Endodermal cell (in vitro differentiated cells): ENCODE measurements at places on chromosomes 12 and 14.

GRCh38 chr14:105528586-105529318 lies 2.4 kb downstream of the TMEM121 start:
- DNase-seq = no peak

- DNase-seq = no peak
Observed at GRCh38 chr12:30548203-30548602, 147.5 kb downstream of the IPO8 start.

- DNase-seq = no peak
Observed at GRCh38 chr12:7125632-7126227, 3.0 kb downstream of the RBP5 start.

GRCh38 chr14:50501642-50502041 lies 30.7 kb downstream of the MAP4K5 start:
- DNase-seq = no peak

DNA sequence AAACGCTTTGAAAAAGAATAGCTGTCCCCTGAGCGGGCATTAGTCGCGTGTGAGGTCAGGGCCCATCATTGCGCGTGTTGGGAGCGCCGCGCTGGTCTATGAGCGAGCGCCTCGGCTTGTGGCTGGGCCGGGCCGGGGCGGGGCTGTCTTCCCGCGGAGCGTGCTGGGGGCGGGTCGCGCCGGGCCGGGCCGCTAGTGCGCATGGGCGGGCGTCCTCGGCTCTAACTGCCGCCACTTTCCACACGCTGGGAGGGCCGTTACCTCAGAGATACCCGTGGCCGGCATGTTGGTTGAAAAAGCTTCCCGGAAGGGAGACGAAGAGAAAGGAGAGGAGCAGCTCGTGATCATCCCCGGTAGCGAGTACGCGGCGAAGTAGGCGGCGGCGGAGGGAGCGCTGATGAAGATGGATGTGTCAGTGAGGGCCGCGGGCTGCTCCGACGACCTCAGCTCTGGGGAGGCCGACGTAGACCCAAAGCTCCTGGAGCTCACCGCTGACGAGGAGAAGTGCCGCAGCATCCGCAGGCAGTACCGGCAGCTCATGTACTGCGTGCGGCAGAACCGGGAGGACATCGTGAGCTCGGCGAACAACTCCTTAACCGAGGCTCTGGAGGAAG lies at the start of gene EID3:
Gene EID3 (plus strand): TSS at position 202 of the 614 bp plus-strand sequence. CDS start 196 bp downstream, at position 398.
- DNase-seq = peak; percentile 97

DNA sequence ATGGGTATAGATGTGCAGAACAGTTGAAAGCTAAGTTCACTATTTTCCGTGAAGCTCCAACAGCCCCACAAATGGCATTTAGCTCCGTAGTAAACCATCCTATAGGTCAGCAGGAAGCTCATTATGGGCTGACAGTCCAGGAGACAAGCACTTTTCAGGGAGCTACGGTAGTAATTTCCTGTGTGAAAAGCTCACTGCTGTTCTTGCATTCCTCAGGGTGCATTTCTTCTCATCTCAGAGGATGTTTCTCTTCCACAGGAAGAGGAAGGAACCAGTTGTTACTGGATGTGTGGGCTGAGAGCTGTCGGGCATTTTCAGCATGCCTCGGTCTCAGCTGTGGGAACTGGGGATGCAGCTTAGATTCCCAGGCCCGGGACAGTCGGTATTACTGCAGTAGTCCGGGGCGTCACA lies 72.8 kb downstream of the GALNT4 start:
- peak; percentile 94 for DNase-seq

- DNase-seq = no peak
Observed at GRCh38 chr12:75633789-75634188, 122.4 kb upstream of the KRR1 start.

- no peak for DNase-seq
Observed at GRCh38 chr14:62133776-62134550, 371.7 kb downstream of the SNAPC1 start.

DNA sequence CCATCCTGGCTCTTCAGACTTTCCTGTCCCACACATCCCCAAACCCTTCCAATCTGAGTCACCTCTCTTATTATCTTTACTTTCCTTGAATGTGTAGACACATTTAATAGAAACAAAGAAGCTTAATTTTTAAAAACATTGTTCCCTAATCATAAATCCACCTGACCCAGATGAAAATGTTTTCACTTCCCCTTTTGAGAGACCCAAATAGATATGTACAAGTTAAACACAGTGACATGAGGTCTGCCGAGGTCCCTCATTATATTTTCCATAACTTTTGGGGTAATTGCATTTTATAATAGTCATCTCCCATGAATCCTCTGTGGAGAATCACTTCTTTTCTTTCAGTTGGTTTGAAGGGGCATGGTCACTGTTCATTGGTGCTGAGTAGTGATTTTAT lies 191.1 kb downstream of the GRIN2B start:
- DNase-seq = no peak

DNA sequence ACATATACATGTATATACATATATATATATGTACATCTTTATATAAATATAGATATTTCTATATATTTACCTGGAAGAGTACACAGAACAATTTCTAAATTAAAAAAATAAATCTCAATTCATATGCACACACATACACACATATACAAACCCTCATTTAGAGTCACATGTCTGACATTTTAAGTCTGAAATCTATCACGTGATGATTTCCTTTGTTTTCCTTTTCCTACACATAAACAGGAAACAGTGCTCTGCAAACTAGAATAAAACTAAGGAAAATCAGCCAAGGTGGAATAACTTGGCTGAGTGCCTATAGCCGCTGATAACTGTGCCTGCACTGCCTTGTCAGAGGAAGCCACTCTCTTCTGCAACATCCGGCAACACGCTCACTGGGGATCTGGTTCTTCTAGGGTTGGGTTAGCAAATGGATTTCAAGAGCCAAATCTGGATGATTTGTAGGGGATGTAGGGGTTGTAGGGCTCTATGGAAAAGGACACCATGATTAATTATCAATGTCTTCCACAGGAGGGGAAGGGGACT lies 480.7 kb downstream of the TMEM132D start:
- DNase-seq = no peak

DNA sequence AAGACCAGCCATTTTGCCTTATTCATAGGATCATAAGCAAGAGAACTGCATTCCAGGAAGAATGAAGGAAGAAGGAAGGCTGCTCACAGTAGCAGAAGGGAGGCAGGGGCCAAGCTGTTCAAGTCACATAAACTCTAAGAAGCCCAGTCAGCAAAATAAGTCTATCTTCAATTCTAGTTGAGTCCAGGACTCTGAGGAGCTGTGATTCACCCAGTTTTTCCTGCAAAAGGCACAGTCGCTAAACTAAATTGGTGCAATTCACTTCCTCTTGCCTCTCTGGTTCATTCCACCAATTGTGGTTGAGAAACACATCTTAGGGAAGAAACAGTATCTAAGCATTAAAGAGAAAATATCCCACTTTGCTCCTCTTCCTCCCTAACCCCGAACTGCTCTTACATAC lies 9.8 kb downstream of the ZNF641 start:
- DNase-seq = no peak

DNA sequence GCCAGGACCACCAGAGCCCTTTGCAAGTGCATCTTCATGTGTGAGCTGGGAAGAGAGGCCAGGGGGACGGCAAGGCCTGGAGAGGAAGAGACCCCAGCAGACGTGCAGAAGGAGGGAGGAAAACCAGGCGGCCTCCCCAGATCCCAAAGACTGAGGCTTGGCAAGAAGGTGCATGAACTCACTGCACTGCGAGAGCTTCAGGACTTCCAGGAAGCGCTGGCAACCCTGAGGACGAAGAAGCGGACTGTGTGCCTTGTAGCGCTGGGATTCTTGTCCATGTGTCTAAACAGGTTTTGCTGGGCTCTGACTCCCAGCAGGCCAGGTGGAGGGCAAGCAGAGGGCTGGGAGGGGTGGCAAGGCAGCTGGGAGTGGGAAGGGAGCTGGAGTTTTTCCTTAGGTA lies 939 bp downstream of the TGFB3 start:
- no peak for DNase-seq

DNA sequence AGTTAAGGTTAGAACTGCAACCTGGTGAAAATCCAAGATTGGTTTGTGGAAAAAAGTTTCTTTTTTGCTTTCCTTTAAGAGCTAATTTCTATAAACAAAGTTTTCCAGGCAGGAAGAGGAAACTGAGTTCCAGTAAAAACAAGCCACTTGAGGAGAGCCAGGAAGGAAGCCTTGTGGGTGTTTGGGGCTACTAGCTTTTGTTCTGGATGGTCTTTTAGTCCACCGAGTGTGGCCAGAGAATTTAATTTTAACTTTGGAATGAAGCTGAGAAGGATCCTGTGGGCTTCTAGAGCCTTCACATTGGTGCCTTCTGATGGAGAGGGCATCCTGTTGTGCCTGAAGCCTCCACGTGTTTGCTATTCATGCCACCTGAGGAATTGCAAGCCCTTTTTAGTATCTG lies 327.9 kb downstream of the C12orf75 start:
- DNase-seq = no peak

DNA sequence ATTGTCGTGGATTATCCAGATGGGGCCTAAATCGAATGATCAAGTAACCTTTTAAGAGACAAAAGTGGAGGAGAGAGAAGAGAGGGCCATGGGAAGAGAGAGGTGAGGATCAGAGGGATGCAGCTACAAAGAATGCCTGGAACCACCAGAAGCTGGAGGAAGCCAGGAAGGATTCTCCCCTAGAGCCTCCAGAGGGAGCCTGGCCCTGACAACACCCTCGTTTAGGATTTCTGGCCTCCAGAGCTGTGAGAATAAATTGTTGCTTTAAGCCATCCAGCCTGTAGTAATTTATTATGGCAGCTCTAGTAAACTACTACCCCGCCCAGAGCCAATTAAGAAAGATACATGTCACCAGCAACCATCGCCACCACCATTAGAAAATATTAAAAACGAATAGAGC lies 46.2 kb upstream of the GSC start:
- peak; percentile 64 for DNase-seq

- no peak for DNase-seq
Observed at GRCh38 chr14:77066578-77067172, 31.4 kb upstream of the CIPC start.

DNA sequence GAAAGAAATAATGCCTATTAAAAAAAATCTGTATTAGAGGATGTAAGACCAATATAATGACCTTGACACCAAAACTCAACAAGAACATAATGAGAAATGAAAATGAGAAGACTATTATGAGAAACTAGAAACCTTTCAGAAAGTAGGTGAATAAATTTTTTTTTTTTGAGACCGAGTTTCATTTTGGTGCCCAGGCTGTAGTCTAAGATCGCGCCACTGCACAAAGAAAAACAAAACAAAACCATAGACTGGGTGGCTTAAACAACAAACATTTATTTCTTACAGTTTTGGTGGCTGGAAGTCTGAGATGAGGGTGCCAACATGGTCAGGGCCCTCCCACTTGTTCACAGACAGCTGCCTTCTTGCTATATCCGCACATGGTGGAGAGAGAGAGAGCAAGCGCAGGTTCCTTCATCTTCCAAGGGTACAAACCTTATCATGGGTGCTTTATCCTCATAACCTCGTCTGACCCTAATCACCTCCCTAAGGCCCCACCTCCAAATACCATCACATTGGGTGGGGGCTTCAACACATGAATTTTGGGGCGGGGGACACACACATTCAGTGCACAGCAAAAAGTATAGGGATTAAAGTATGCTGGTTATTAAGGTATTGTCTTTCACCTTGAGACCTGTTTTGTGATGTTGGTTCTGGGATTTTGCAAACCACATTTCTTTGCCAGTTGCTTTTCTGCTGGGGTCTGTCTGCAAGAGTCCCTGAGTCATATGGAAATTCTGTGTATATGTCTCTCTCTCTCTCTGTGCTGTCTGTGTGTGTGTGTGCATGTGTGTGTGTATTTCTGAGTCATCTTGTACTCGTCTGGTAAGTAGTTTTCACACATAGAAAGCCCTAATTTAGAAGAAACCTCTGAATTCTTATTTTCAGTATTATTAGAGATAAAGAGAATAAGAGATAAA lies 26.2 kb downstream of the ZCRB1 start:
- no peak for DNase-seq

- no peak for DNase-seq
Observed at GRCh38 chr12:85713373-85713772, 122.8 kb downstream of the RASSF9 start.

DNA sequence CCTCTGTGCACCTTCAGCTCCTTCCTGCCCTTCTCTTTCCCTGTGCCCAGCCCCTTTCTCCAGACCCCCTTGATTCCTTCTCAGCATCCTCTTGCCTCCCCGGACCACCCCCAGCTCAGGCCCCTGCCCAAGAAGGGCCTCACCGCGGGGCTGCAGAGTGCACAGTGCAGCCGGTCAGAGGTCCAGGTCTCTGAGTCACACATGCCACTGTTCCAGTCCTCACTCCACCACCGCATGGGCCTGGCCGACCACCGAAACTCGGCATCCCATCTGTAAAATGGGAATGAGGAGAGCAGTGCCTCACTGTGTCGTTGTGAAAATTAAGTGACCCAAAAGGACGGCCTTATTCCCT lies 13.3 kb downstream of the BDKRB1 start:
- DNase-seq = no peak

DNA sequence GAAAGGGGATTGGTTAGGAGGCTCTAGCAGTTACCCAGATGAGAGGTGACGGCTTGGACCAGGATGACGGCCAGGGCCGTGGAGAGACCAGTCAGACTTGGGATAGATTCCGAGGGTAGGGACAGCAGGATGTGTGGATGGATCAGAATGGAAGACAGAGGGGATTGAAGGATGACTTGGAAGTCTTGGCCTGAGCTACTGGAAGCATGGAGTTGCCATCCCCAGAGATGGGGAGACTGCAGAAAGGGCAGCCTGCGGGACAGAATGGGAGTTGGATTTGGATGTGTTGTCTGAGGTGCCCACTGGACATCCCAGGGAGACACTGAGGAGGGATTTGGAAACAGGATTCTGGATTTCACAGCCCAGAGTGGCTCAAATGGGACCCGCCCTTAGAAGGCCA lies 102.3 kb downstream of the CALM1 start:
- peak; percentile 30 for DNase-seq

DNA sequence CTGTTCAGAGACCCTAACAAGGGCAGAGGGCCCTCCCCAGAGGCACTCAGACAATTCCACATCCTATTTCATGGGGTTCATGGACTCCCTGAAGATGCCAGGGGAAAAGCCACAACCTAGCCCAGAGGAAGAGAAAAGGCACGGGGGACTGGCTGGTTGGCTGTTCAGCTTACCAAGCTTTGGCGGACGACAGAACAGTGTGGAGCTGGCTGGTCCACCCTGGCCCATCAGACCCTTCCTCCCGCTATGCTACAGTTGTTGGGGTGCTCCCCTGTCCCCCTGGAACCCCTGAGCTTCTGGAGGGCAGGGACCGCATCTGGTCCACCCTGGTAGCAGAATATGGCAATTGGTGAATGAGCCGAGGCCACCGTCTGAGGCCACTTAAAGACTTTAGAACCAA lies 6.3 kb downstream of the TESC start:
- peak; percentile 54 for DNase-seq

- no peak for DNase-seq
Observed at GRCh38 chr12:21223930-21224329, 92.9 kb downstream of the SLCO1B1 start.

GRCh38 chr14:24366413-24366720 lies 1.6 kb upstream of the NFATC4 start:
- no peak for DNase-seq

- DNase-seq = no peak
Observed at GRCh38 chr14:77063571-77064171, 34.4 kb upstream of the CIPC start.

DNA sequence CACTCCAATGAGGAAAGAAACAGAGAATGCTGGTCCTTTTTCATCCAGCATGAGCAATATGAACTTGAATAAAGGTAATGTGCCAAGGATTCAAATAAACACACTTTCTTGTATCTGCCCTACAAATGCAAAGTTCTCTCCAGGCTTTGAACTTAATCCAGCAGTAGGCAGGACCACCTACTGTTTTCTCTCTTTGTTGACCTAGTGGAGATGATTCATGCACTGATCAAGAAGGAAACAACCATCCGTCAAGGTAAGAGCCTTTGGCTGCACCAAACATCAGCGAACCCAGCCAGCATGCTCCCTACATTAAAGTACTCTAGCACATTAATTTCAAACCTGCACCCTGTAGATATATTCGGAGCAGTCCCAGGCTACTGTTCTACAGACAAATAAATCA lies 489.3 kb downstream of the GALC start:
- no peak for DNase-seq
